ENCODE measurements at places on chromosomes 11 and 22.

- DNase-seq = no peak
Measured at GRCh38 chr11:1487851-1488574, 1.4 kb upstream of the MOB2 start.

DNA sequence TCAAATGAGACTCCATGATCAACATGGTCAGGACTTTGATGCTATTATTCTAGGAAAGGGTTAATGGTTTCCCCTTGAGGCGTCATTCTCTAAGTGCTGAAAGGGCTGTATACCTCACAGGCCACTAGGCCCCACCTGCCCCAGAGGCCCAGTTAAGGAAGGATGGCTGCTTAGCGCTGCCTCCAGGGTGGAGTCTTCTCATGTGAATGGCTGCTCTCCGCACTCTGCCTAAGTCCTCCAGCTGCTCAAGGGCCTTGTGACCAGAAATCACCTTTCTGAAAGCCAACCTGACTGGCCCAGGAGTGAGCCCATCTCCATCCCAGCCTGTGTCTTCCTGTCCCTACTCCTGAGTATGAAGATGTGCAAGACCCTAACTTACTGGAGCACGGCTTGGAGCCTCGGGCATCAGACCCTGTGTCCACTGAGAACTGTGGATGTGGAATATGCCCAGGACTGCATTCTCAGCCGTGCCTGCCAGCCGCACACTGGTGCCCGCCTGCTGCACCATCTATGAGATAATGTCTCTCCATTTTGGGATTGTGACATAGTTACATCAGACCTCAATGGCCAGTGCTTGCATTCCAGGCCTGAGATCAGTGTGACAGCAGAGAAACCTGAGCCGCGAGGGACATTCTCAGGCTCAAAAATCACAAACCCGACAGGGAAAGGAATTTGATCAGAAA, 51.0 kb downstream of the SNX19 start:
- DNase-seq = no peak

- no peak for DNase-seq
Measured at GRCh38 chr11:75793966-75794365, 21.0 kb upstream of the UVRAG start.

- DNase-seq = no peak
Measured at GRCh38 chr11:64400102-64400501, 41.1 kb downstream of the RPS6KA4 start.

DNA sequence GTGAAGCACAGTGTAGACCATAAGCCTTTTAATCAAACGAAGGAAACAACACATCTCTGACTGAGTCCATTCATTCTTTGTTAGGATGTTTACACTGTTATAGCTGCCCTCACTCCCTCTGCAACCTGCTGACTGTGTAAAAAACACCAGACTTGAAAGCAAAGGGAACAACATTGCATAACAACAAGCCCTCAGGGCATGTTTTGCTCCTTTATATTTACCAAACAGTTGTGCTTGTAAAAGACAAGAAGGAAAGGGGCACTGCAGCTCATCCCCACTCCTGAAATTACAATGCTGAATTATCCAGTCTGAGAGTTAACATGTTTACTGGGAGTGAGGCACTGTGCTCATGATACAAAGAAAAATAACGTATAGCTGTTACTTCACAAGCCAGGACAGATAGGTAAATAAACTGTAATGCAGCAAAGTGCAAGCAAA, 46.4 kb downstream of the RAB30 start:
- no peak for DNase-seq

GRCh38 chr11:78676026-78676557, 101.4 kb upstream of the NARS2 start:
- DNase-seq = no peak
